ENCODE measurements at places on chromosomes 4 and X.

- peak; percentile 69 for DNase-seq
Measured at GRCh38 chr4:113684534-113685091, 76.9 kb downstream of the CAMK2D start.

- no peak for DNase-seq
Measured at GRCh38 chr4:168516841-168517240, 20.0 kb downstream of the PALLD start.

- no peak for DNase-seq
Measured at GRCh38 chr4:40630335-40631021, 814 bp upstream of the RBM47 start.

DNA sequence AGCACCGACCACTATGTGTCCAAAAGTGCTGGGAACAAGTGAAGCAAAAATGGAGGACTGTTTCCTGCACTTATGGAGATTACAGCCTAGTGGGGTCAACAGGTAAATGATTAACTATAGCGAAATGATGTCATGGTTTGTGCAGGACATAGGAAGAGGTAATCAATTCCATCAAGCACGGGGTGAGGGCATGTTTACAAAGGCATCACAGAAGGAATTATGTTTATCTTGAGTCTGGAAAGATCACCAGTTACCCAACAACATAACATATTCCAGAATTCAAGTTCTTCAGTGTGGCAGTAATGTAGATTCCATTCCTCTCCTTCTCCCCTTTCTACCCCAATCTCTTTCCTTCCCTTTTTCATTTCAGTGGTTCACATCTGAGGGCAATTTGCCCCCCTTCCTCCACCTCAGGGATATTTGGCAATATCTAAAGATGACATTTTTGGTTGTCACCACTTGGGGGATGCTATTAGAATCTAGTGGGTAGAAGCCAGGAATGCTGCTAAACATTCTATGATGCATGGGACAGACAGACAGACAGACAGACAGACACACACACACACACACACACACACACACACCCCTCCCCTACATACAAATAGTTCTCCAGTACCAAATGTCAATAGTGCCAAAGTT is 24.1 kb downstream of the FAM47E start:
- peak; percentile 55 for DNase-seq

DNA sequence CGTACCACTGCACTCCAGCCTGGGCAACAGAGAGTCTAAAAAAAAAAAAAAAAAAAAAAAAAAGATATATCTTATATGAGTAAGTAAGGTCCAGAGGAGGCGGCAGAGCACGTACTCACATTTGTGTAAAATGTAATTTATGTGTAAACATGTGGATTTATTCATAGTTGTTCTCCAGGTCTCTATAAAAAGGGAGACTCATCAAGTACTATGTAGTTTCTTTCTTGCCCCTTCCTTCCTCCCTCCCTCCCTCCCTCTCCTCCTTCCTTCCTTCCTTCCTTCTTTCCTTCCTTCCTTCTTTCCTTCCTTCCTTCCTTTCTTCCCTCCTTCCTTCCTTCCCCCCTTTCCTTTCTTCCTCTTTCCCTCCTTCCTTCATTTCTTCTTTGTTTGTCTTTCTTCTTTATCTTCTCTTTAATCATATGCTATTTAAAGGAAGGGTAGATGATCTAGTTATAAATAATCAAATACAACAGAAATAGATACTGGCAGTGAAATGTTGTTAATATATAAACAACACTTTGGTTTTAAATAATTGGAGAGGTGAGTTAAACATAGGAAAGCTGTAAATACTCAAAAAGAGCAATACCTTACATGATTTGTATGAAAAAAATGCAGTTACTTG is 344.8 kb downstream of the ANK2 start:
- no peak for DNase-seq

DNA sequence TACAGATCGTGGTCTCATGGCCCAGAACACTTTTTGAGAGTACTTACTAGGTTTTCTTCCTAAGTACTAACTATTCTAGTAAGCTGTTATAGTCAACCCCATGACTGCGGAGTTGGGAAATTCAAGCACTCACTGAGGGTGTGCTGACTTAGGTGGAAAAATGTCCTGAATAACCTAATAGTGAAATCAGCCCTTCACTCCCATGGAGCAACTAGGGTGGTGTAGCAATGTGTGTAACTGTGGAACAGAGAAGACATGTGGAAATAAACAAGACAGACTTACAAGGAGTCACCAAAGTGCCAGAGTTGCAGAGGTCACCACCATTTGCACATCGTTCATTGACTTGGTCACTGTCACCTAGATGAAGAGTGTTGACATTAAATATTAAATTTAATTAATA is 12.1 kb upstream of the VSIG4 start:
- DNase-seq = no peak

- no peak for DNase-seq
Measured at GRCh38 chrX:25285598-25285997, 269.8 kb upstream of the ARX start.

DNA sequence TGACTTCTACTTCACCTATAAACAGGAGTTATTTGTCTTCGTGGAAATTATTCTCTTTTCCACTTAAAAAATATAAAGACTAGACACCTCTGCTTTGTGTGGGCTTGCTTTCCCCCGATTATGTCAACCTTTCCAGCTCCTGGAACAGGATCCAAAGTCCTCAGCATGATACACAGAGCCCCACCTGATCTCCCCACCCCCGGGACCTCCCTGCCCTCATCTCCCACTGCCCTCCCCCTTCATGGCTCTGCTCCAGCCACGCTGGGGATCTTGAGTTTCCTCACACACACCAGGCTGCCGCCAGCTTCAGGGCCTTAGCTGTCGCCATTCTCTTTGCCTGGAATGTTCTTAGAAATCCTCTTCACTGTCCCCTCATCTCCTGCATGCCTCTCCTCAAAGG is 55.3 kb downstream of the MBNL3 start:
- DNase-seq = peak; percentile 53

- no peak for DNase-seq
Measured at GRCh38 chrX:154383359-154384283, 4.5 kb downstream of the EMD start.

DNA sequence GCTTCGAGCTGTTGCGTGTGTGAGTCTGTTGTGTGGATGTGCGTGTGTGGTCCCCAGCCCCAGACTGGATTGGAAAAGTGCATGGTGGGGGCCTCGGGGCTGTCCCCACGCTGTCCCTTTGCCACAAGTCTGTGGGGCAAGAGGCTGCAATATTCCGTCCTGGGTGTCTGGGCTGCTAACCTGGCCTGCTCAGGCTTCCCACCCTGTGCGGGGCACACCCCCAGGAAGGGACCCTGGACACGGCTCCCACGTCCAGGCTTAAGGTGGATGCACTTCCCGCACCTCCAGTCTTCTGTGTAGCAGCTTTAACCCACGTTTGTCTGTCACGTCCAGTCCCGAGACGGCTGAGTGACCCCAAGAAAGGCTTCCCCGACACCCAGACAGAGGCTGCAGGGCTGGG is 8.4 kb downstream of the SLC6A8 start:
- no peak for DNase-seq

DNA sequence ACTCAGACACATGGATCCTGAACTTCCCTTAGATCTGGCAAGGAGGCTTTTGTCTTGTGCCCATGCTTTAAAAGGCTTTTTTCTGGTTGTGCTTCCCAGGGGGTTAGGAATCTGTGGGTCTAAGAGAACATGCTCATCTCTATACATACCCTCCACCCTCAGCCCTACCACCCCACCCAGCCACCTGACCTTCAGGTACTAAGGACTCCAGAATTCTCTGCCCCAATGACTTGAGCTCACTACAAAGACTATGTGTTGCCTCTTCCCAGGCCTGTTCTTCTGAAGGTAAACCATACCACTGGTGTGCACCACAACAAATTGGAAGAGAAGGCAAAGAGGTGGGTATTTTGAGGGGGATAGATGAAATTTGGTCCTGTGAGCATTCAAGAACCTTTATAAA is 167.3 kb upstream of the ETNPPL start:
- no peak for DNase-seq

GRCh38 chr4:55876387-55876786 is 22.9 kb downstream of the EXOC1 start:
- DNase-seq = no peak

DNA sequence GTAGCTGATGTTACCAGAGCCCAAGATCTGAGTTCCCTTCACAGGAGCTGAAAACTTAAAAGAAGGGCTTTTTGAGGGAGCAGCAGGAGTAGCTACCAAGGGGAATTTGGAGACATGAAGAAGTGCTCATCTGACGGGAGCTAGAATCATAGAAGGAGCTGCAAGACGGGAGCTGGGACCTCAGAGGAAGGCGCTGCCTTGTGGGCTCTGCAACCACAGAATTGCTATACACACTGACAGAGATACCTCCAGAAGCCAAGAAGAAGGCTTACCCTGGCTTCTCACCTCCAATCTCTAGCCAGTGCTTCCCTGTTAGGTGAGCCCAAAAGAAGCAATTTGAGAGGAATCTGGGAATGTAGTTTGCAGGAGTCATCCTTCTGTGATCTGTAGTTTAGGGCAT is 35.9 kb downstream of the DCAF8L2 start:
- no peak for DNase-seq

GRCh38 chr4:152169683-152170082 is 366.2 kb downstream of the FBXW7 start:
- no peak for DNase-seq

DNA sequence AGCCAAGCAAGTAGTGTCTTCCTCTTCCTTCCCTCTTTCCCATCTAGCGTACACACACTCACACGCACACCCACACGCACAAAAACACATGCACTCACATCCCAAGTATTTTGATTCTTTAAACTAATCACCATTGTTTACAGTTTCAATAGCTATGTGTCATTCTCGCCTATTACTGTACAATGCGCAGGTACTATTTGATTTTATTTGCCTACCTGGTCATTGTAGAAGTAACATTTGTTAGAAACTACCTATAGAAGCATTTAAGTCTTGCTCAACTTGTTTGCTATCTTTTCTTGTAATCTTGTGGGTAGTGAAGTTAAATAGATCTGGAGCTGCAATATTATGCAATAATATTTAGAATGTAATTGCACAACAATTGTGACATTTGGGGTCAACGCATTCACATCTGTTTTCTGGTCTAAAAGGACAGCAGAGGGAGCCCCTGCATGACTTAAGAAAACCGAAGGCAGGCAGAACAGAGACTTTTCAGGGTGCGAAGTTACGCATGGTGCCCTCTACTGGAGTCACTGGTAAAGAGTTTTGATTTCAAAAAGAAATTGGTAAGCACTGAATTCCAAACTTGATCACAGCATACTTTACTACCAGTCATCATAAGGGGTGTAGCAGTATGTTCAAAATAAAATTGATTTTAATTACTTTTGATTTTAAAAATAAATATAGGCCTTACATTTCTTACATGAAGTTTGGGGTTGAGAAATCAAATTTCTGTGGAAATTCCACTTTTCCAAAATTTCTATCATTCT is 503.3 kb upstream of the FAM241A start:
- DNase-seq = peak; percentile 89

DNA sequence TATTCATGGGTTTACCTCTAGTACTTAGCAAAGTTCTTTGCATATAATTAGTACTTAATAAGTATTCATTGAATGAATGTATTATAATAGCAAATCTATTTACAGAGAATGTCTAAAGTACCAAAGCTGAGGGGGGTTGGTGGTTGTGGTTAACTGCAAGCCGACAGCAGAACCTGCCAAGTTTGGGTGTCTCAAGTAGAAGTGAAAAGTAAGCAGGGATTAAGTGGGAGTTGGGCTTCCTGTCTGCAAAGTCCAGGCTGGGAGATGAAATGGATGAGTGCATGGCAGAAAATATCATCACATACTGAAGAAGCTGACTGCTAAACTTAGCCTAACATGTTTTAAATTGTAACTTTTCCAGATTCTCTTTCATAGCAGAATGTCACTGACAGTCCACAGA is 169.6 kb downstream of the CAMK2D start:
- no peak for DNase-seq

- DNase-seq = no peak
Measured at GRCh38 chr4:3657902-3658529, 108.2 kb upstream of the ADRA2C start.

DNA sequence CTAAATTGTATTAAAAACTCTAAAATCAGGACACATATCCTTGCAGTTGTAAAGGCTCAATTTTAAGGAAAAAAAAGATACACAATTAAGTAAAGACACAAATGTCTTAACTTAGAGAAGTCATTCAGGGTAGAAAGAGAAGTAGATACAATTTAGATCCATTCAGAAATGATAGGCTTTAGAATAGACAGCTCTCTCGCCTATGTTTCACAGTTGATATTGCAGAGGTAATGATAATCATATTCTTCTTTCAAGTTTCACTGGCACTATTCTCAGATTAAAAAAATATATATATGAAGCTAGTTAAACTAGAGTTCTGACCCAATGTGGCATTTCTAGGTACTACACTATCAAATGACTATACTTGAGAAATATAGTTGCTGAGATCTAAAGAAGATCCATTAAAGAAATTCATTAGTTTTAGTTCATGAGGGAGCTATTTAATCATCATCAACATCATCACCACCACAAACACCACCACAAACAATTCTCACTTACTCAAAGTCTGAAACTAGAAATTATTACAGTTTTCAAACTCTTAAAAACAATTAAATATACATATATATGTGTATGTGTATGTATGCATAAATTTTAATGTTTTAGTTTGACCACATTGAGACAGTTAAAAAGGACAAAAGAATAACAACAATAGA is 93.1 kb downstream of the ANTXR2 start:
- no peak for DNase-seq

GRCh38 chr4:74042681-74043080 is 4.2 kb upstream of the CXCL3 start:
- DNase-seq = peak; percentile 45

DNA sequence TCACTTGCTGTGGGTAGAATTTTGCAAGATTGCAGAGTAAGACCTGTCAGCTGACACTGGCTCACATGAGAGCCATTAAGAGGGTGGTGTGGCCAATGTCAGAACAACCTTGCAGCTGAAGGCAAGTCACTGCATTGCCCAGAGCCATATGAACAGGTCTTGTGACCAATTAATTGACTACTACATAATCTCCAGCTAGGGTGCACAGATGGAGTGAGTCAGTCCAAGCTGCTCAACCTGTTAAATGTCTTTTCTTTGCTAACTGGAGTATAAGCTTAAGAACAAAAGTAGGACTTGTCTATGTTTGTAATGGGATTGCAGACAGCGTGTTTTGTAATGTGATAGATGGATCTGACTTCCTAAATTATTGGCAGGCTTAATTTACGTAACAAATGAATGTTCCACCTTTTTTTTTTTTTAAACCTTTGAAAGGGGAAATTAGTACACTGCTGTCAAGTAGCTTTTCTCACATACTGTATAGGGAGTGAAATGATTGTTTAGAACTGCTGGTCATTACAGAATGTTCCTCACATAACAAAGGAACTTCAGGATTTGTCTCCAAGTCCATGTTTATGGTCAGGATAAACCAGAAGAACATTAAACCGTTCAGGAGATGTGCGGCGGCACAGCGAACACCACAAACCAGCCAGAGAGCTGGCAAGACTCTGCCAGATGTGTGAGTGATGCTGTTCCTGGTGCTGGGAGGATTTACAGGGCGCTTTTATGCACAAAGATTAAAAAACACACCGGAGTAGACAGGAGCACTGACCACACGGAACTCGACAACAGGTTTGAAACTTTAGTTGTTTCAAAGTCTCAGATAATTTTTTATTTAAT is 37.0 kb downstream of the FNIP2 start:
- DNase-seq = peak; percentile 94

GRCh38 chr4:55395218-55395528 is 584 bp upstream of the TMEM165 start:
- DNase-seq = no peak

Data from small intestine (tissue), 16 donors.